ENCODE measurements at places on chromosomes 7 and 10.

DNA sequence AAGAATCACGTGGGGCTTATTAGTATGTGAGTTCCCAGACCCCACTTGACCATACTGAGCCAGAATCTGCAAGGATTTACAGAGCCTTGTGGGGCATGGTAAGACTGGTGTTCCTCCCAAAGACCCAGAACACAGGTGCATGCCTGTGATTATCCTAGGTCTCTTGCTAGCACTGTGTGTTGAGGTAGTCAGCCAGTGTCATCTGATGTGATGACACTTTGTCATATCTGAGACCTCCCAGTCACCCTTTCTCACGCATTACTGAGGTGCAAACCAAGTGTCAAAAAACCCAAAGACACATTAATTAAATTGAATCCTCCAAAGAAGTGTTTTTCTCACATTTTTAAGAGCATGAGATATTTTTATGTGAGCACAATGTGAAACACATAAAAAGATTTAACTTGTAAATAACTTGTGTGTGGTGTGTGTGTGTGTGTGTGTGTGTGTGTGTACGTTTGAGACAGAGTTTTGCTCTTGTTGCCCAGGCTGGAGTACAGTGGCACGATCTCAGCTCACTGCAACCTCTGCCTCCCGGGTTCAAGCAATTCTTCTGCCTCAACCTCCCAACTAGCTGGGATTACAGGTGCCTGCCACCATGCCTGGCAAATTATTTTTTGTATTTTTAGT is 162.0 kb upstream of the PRPS1L1 start:
- no peak for DNase-seq
- no peaks in the 10 kb centered on the region for H3K4me1 ChIP-seq
- no peak overlapping the region for H3K4me3 ChIP-seq
- H3K27me3 ChIP-seq = no peaks in the 10 kb centered on the region

- no peak for DNase-seq
- H3K36me3 ChIP-seq = no peaks in the 10 kb centered on the region
- H3K4me3 ChIP-seq = no peak overlapping the region
- no peak overlapping the region for H3K27ac ChIP-seq
- H3K27me3 ChIP-seq = no peaks in the 10 kb centered on the region
Measured at GRCh38 chr10:82618007-82618406, 743.0 kb downstream of the NRG3 start.

GRCh38 chr7:135509839-135510591 is at the start of gene CNOT4:
Gene CNOT4, minus strand, starts transcription at chr7:135510102. Its CDS starts 71,771 bp downstream, at chr7:135438331.
- peaks cover 2% of the 10 kb centered on the region for H3K4me1 ChIP-seq
- H3K4me3 ChIP-seq = peak within 1 kb of the TSS; percentile 90
- DNase-seq = peak; percentile 96
- H3K27ac ChIP-seq = peak within 1 kb of the TSS; percentile 98
- no peaks in the 10 kb centered on the region for H3K27me3 ChIP-seq

DNA sequence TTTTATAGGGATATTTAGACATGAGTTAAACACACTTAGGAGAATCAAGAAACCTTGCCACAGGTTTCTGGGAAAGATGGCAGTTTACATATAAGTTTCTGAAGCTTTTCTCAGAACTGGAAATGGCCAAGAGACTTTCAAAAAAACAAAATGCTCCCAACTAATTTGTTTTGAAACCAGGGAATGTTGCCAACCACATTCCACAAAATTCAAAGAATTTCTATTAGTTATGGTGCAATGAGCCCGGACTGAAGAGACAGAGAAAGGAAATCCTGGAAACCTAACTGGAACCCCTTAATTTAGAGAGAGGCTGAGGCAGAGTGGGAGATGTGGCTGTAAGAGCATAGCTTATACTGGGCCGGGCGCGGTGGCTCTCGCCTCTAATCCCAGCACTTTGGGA is 128.5 kb downstream of the PTEN start:
- H3K4me1 ChIP-seq = no peaks in the 10 kb centered on the region
- H3K27me3 ChIP-seq = no peaks in the 10 kb centered on the region
- no peak for DNase-seq
- H3K4me3 ChIP-seq = no peak overlapping the region
- no peaks in the 10 kb centered on the region for H3K36me3 ChIP-seq

DNA sequence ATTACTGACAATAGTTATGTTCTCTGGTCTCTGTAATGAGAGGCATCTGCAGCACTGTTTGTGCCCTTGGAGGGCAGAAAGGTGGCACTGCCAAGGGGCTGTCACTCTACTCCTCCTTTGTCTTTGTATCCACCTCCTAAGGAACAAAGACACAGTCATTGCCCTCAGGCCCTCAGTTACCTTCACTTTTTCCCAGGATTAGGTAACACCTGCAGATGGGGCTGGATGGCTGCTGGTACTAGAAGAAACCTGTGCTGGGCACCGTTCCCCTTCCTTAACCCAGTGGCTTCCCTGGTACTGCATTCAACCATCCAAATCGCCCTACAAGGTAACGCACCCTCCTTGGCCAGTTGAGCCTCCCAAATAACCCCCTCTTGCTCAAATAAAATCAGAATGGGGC is 246.9 kb upstream of the NEBL start:
- H3K27me3 ChIP-seq = no peaks in the 10 kb centered on the region
- no peaks in the 10 kb centered on the region for H3K36me3 ChIP-seq
- no peak for DNase-seq
- no peak overlapping the region for H3K4me3 ChIP-seq
- H3K27ac ChIP-seq = no peak overlapping the region
- no peaks in the 10 kb centered on the region for H3K4me1 ChIP-seq

- H3K4me1 ChIP-seq = no peaks in the 10 kb centered on the region
- no peak overlapping the region for H3K27ac ChIP-seq
- H3K36me3 ChIP-seq = no peaks in the 10 kb centered on the region
- DNase-seq = no peak
Measured at GRCh38 chr7:143504937-143505297, 27.2 kb downstream of the TAS2R41 start.

DNA sequence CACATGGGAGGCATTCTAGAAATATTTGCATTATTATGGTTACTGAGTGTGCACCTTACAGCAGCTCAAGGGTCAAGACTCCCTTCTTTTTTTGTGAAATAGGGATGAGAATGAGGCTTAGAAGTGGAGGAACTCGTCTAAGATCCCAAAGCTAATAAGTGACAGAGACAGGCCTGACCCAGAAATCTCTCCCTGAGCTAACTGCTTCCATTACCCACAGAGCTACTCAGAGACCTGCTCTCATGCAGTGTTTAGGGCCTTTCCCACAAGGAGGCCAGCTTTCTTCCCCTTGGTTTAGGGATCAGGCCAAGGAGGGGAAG is 301.7 kb downstream of the RPS24 start:
- H3K36me3 ChIP-seq = no peaks in the 10 kb centered on the region
- no peak for DNase-seq
- H3K27me3 ChIP-seq = no peaks in the 10 kb centered on the region
- H3K4me3 ChIP-seq = no peak overlapping the region
- H3K4me1 ChIP-seq = peaks cover 34% of the 10 kb centered on the region

DNA sequence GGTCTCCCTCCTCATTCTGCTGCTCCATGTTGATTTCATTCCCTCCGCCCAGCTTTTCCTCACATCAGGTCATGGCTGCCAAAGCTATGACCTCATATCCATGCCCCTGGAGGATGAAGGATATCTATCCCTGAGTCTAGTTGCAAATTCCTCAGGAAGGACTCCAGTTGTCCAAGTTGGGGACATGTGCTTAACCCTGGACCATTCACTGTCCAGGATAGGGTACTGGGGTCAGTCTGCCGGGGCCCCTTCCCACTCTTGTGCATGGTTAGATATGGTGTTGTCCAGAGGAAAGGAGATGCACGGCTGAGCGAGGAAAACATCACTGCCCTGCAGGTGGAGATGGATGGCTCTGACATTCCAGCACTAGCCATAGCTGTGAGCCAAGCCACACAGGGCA is 51.9 kb upstream of the COMTD1 start:
- H3K4me1 ChIP-seq = peaks cover 6% of the 10 kb centered on the region
- H3K36me3 ChIP-seq = no peaks in the 10 kb centered on the region
- H3K4me3 ChIP-seq = no peak overlapping the region
- peaks cover 25% of the 10 kb centered on the region for H3K27me3 ChIP-seq

DNA sequence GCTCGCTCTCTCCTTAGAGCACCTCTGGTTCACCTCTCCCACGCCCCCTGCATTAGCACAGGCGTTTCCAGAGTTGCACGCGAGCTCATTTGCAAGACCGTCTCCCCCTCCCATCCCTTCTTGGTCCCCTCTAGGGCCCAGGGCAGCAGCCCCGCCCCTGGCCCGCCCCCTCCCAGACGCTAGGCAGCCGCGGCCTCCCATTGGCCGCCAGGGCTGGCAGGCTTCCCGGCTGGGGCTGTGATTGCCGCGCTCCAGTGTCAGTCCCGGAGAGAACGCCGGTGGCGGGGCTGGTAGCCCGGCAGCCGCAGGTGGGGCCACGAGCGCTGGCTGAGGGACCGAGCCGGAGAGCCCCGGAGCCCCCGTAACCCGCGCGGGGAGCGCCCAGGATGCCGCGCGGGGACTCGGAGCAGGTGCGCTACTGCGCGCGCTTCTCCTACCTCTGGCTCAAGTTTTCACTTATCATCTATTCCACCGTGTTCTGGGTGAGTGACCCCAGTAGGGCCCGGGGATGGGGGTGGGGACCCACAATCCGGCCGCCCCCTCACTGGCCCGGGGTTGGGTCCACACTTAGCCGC is at the start of gene TSPAN15:
TSPAN15 (plus strand) TSS at position 257 of the 575 bp plus-strand sequence; CDS start at position 387, 130 bp downstream.
- H3K36me3 ChIP-seq = no peaks in the 10 kb centered on the region
- H3K4me3 ChIP-seq = peak within 1 kb of the TSS; percentile 66
- no peak within 1 kb of the TSS for H3K27ac ChIP-seq
- H3K27me3 ChIP-seq = no peaks in the 10 kb centered on the region
- H3K4me1 ChIP-seq = peaks cover 11% of the 10 kb centered on the region

- no peaks in the 10 kb centered on the region for H3K36me3 ChIP-seq
- peak; percentile 89 for DNase-seq
- no peak overlapping the region for H3K27ac ChIP-seq
Measured at GRCh38 chr10:30747633-30748032, 118.1 kb upstream of the LYZL2 start.

GRCh38 chr7:5349437-5350173 is 66.9 kb downstream of the SLC29A4 start:
- H3K27ac ChIP-seq = no peak overlapping the region
- DNase-seq = no peak
- H3K4me3 ChIP-seq = no peak overlapping the region

DNA sequence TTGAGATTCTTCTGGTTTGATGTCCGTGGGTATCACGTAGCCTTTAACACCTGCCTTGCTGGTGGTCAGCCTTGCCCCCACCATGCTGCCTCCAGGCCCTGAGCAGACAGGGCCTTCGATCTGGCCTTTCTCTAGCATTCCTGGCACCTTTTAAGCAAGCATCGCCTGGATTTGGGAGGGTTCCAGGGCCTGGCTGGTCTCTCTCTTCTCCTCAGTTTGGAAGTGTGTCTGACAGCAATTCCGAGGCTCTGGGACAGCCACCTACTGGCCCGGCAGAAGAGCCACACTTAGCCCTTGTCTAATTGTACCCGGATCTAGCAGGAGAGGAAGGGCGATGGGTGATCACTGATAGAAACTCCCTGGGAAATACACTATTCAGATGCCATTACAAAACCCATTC is 441.3 kb upstream of the MKI67 start:
- H3K36me3 ChIP-seq = no peaks in the 10 kb centered on the region
- no peaks in the 10 kb centered on the region for H3K27me3 ChIP-seq
- no peak for DNase-seq
- H3K4me3 ChIP-seq = no peak overlapping the region

DNA sequence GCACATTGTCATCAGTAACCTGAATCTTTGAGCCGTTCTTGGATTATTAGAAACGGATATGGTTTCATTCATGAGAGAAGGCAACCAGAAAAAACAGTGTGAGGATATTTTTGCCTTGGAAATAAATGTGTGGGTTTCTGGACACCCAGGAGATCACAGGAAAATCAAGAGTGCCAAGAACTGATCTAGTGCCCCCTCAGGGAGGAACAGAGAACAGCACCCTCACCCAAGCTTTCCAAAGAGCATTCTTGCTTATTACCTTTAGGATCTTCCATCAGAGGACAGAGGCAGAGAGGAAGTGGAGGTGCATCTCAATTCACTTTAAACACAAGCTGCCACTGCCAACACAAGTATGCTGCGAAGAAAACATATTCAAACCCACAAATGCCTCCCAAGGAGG is 851.5 kb upstream of the COBL start:
- no peaks in the 10 kb centered on the region for H3K4me1 ChIP-seq
- H3K27me3 ChIP-seq = no peaks in the 10 kb centered on the region
- no peak for DNase-seq
- no peak overlapping the region for H3K4me3 ChIP-seq
- no peak overlapping the region for H3K27ac ChIP-seq

- H3K36me3 ChIP-seq = no peaks in the 10 kb centered on the region
- no peak for DNase-seq
- no peak overlapping the region for H3K4me3 ChIP-seq
- H3K27me3 ChIP-seq = peaks cover 7% of the 10 kb centered on the region
- H3K27ac ChIP-seq = no peak overlapping the region
Measured at GRCh38 chr10:114408968-114409444, 4.7 kb upstream of the AFAP1L2 start.

GRCh38 chr10:24533981-24534380 is 189.7 kb downstream of the ARHGAP21 start:
- H3K4me1 ChIP-seq = no peaks in the 10 kb centered on the region
- DNase-seq = no peak
- H3K4me3 ChIP-seq = no peak overlapping the region
- no peaks in the 10 kb centered on the region for H3K27me3 ChIP-seq
- peaks cover 38% of the 10 kb centered on the region for H3K36me3 ChIP-seq

All from mesenchymal stem cell (in vitro differentiated cells and primary cell).